CD4-positive, alpha-beta T cell (primary cell): ENCODE measurements at places on chromosomes 13 and 19.

DNA sequence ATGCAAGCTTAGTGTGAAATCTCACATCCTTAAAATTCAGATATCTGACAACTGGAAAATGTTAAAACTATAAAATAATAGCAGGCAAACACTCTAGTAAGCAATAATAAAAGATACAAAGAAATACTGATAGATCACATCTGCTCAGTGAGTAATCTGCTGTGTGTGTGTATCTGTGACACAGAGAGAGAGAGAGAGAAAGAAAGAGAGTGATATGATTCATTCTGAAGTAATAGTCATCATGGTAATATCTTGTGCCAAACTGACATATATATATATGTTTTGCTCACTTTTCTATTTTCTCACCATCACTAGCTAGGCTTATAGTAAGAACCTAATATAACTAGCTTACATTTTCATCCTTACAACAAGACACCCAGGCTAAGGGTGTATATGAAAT, 288.0 kb upstream of the SLITRK6 start:
- no peak for DNase-seq

GRCh38 chr19:4297901-4298809, 4.0 kb downstream of the TMIGD2 start:
- no peak for DNase-seq

DNA sequence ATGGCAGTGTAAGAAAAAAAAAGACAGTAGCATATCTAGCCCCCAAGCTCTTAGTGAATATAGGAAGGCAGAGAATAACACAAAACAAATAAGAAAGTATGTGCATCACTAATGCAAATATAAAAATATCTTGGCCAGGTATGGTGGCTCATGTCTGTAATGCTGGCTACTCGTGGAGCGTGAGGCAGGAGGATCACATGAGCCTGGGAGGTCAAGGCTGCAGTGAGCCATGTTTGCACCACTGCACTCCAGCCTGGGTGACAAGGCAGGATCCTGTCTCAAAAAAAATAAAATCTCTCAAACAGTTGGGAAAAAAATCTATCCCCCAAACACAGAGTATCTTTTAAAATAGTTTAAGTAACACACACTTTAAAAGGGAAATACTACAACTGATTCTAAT, 17.4 kb downstream of the SPART start:
- no peak for DNase-seq

GRCh38 chr13:33649212-33649878, 168.6 kb upstream of the RFC3 start:
- no peak for DNase-seq

GRCh38 chr13:61029064-61029463, 386.6 kb downstream of the PCDH20 start:
- no peak for DNase-seq

GRCh38 chr13:57437587-57437986, 194.0 kb upstream of the PCDH17 start:
- no peak for DNase-seq

GRCh38 chr19:39684267-39684666, 20.0 kb upstream of the LGALS14 start:
- DNase-seq = no peak

- DNase-seq = no peak
Measured at GRCh38 chr13:66513728-66514127, 716.4 kb downstream of the PCDH9 start.

- no peak for DNase-seq
Measured at GRCh38 chr19:35534803-35535480, 1.7 kb downstream of the GAPDHS start.

- DNase-seq = no peak
Measured at GRCh38 chr13:113112893-113113845, 7.6 kb downstream of the F7 start.

GRCh38 chr19:33905937-33906577, 109.4 kb downstream of the KCTD15 start:
- no peak for DNase-seq
